ENCODE measurements at places on chromosomes 1 and 21. TPM values are rescaled to one million over a fixed set of nuclear protein-coding genes. Genes with fewer than 3 reads are reported as not detected.

DNA sequence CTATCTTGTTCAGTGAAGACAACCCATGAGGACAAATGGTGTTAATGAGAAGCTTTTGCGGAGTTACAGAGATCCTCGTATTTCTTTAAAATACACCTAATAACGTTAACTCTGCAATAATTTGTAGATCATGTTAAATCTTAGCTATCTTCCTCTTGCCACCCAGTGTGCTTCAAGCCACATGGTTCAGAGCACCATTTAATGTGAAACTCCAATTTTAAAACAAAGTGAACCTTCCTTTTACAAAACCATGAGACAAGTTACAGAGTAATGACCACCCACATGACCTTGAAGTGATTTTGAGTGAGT is 1.7 kb upstream of the KCNE2 start:
- no peak for DNase-seq

GRCh38 chr21:46346296-46347202 is 22.6 kb downstream of the PCNT start:
- DNase-seq, result no peak

- no peak for DNase-seq
Measured at GRCh38 chr21:41901099-41901498, 22.0 kb upstream of the PRDM15 start.

GRCh38 chr21:43193651-43194302 is 25.0 kb downstream of the CRYAA start:
- peak; percentile 17 for DNase-seq

GRCh38 chr1:164787834-164788231 is 228.8 kb downstream of the PBX1 start:
- no peak for DNase-seq

DNA sequence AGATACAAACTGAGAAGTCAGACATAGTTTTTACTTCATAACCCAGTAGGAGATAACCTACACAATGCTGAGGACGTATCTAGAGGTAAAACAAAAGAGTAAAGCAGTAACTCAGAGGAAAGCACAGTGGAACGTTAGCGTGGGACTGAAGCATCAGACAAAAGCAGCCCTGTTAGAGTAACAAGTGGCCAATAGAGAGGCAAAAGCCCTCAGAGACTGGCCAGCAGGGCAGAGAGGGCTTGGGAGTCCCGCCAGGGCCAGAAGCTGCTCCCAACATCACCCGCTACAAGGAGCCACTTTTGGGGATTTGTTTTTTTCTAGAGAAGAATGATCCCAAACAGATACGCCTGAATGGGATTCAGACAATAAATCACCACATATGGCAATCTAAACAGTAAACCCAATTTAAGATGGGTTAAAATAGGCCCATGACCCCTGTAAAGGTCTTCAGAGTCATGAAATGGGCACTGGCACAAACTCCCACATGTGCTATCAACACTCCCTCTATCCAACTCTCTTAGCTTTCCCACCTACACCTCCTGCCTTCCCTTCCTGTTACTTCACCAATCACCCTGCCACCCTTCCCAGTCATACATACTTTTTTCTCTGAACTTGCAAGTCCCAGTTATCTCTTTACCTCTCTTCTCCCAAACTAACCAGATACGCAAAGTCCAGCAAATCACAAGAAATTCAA is 17.2 kb downstream of the TADA1 start:
- no peak for DNase-seq

RAB7B gene
- polyA plus RNA-seq, result 3.6 TPM

DEPDC1 gene
- 10.8 TPM for polyA plus RNA-seq

Measured in right lung (tissue), 10 donors.